ENCODE measurements at places on chromosomes 3 and 15. TPM values are rescaled to one million over a fixed set of nuclear protein-coding genes. Genes with fewer than 3 reads are reported as not detected.

DNA sequence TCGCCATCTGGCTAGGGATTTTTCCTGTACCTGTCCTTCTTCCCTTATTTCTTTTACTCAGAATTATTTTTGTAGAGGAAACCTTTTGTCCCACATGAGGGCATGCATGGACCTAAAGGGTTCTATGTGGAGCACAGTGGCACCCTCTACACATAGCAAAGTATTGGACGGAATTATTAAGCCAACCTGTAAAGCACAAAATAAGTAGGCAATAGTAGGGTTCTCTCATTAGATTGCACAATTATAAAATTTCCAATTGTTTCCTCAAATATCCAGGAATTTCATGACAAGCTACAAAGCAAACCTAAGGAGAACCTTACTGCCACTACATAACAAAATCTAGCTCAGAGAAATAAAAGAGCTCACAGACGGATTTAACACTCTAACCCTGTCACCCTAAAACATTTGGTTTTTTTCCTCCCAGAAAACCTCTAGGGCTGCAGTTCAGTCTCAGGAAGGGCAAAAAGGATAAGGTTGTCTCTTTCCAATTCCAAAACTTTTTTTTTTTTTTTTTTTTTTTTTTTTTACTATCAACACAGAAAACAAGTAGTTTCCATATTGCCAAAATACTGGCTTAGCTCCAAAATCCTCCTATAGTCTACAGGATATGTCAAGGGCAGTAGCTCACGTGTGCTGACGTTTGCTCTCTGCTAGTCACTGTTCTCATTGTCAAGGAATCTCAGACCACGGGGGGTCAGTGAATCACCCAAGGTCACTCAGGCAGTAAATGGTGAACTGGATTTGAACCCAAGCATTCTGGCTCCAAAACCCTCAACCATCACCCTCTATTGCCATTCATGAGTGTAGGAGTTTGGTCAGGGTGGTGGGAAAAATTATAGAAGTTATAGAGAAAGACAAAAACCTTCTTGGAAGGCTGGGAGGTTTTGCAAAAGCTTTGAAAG, 52.3 kb downstream of the NCEH1 start:
- peaks cover 11% of the 10 kb centered on the region for H3K4me1 ChIP-seq
- no peaks in the 10 kb centered on the region for H3K27me3 ChIP-seq
- no peaks in the 10 kb centered on the region for H3K36me3 ChIP-seq
- no peak for DNase-seq
- H3K27ac ChIP-seq, result peak overlapping the region; percentile 60
- no peak overlapping the region for H3K4me3 ChIP-seq

DNA sequence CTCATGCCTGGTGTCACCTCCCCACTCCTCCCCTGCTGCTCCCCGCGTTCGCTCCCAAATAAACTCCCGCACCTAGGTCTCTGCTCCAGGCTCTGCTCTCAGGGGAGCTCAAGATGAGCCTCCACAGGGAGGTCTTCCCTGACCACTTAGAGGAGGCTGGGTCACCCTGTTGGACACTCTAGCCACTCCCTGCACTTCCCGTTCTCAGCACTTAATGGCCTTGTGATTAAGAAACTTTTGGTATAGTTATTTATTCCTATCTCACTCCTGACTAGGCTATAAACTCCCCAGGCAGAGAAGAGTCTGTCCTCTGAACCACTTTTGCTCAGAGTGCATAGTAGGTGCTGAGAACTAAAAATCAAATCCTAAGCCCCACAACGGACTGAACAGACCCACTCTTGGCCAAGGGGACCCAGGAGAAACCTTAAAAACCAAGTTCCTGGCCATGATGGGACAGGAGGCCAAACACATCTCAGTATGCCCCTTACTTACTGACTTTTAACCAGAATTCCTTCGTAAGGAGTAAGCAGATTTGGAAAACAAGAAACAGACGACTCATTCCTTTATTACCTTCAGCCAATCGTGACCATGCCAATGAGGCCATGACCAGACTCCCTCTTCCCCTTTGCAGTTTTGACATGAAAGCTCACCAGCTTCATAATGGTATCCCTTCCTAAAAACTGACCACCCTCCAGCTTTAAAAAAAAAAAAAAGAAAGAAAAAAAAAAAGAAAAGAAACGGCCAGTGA, 69.0 kb upstream of the HRH1 start:
- no peak overlapping the region for H3K4me3 ChIP-seq
- H3K4me1 ChIP-seq, result no peaks in the 10 kb centered on the region
- H3K27ac ChIP-seq, result no peak overlapping the region
- DNase-seq, result no peak
- H3K36me3 ChIP-seq, result no peaks in the 10 kb centered on the region

The PEAK1 gene
- total RNA-seq, result 91.8 TPM

DNA sequence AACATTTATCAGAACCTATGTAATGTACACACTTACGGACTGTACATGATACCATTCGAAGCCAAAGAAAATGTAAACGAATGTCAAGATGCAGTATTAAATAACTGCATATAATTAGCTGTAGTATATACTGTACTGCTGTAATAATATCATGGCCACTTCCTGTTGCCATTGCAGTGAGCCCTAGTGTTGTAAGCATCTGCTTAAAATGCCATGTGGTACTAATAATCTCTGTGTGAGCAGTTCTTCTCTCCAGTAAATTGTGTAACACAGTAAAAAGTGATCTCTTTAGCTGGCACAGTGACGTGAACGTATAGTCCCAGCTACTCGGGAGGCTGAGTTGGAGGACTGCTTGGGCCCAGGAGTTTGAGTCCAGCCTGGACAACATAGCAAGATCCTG, 8.6 kb downstream of the SPG11 start:
- no peak overlapping the region for H3K4me3 ChIP-seq
- H3K36me3 ChIP-seq, result peaks cover 36% of the 10 kb centered on the region
- DNase-seq, result no peak
- H3K27me3 ChIP-seq, result no peaks in the 10 kb centered on the region
- H3K27ac ChIP-seq, result no peak overlapping the region
- no peaks in the 10 kb centered on the region for H3K4me1 ChIP-seq

The HIGD2B gene
- not detected for total RNA-seq

The EDEM1 gene
- total RNA-seq, result 26.0 TPM

DNA sequence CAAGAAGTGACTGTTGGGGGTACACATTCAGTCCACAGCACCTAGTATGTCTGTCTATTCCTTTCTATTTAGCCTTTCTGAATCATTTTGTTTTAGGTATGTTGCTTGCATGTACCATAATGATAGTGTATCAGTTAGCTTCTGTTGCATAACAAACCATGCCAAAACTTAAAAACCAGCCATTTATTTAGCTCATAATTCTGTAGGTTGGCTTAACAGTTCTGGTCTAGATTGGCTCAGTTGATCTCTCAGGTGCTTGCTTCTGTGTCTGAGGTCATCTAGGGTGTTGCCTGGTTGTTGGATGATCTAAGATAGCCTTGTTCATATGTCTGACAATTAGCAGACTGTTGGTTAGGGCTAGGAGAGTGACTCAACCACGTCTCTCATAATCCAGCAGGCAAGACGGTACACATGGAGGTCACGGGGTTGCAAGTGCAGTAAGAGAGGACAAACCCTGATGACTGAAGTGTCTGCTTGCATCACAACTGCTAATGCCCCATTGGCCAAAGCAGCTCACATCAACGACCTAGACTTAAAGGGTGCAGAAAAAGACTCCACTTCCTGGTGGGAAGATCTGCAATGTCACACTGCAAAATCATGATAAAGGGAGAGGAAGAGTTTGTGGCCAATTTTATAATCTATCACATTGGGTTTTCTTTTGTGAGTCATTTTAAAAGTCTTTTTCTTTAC, 6.8 kb upstream of the PDCD6IP start:
- DNase-seq, result no peak
- H3K36me3 ChIP-seq, result no peaks in the 10 kb centered on the region
- H3K4me1 ChIP-seq, result peaks cover 7% of the 10 kb centered on the region
- no peak overlapping the region for H3K27ac ChIP-seq

DNA sequence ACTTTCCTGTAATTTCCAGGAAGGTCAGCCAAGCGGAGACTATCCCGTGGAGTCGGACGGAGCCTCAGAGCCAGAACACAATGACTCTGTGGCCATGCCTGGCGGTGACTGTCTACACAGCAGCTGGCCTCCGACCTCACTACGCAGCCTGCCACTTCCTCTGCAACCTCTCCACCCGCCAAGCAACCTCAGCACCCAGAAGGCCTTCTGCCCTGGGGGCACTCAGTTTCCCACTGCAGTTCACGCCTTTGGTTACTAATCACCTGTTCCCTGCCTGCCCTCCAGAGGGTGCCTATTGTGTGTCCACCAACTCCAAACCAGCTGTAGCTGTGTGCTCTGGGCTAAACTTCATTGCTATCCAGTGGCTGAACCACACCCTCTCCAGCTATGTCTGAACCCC, 44.0 kb downstream of the TM2D3 start:
- DNase-seq, result no peak

DNA sequence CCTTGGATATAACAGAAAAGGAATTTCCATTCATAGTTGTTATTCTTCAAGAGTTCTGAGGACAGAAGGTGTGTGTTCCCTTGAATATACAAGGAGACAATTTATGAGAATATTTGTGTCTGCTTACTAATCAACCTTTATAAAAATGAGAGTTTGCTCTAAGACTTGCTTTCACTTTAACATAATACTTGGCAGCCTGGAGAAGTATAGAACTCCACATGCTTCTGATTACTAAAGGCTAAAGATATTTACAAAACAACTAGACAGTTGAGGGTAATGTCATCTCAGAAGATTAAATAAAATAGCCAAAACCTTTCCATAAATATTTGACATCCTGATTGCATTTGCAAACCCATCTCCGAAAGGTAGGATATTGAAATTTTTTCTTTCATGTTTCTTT, 727.1 kb upstream of the NAALADL2 start:
- peak overlapping the region; percentile 64 for H3K27ac ChIP-seq
- DNase-seq, result no peak
- no peak overlapping the region for H3K4me3 ChIP-seq
- H3K4me1 ChIP-seq, result peaks cover 29% of the 10 kb centered on the region

DNA sequence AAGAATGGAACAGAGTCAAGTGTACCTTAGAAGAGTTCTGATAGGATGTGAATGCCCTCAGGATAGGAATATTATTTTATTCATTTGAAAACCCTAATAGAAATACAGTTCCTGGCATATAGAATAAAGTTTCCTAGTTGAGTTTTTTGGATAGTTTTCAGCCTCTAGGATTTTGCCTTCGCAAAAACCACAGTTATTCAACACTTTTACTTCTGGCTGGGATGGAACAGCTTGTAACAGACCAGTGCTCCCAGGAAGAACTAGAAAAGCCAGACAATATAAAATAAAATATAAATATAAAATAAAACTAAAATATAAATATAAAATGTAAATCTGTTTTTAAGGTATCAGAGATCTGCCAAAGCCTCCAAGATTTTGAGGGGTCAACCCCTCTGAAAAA, 27.5 kb upstream of the RARB start:
- no peak overlapping the region for H3K27ac ChIP-seq
- H3K27me3 ChIP-seq, result no peaks in the 10 kb centered on the region
- H3K4me1 ChIP-seq, result peaks cover 18% of the 10 kb centered on the region
- no peak overlapping the region for H3K4me3 ChIP-seq

- H3K4me1 ChIP-seq, result peaks cover 32% of the 10 kb centered on the region
- no peak for DNase-seq
- peaks cover 13% of the 10 kb centered on the region for H3K27me3 ChIP-seq
- no peak overlapping the region for H3K4me3 ChIP-seq
- H3K27ac ChIP-seq, result no peak overlapping the region
Observed at GRCh38 chr15:67031331-67031730, 34.1 kb upstream of the SMAD3 start.

The SI gene
- total RNA-seq, result not detected

GRCh38 chr15:59587085-59587826, 24.3 kb upstream of the GCNT3 start:
- H3K36me3 ChIP-seq, result no peaks in the 10 kb centered on the region
- peaks cover 1% of the 10 kb centered on the region for H3K27me3 ChIP-seq
- H3K4me3 ChIP-seq, result no peak overlapping the region
- H3K27ac ChIP-seq, result no peak overlapping the region

The GORASP1 gene
- total RNA-seq, result 70.8 TPM

DNA sequence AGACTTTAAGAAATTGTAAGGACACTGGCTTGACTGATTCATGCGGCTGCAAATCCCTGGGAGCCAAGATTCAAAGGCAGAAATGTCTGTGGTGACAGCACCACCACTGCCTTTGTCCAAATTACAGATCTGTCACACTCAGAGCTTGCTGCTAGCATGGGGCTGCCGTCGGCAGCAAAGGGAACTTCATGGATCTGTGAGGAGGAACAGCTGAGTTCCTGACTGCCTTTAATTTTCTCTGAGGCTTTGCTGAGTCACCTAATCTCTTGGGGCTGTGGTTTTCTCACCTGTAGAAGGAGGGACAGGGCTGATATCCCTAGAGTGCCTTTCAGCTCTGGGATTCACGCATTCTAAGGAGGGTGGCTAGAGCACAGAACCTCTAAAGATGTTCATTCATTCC, 4.1 kb upstream of the PAK6 start:
- H3K4me1 ChIP-seq, result peaks cover 11% of the 10 kb centered on the region
- no peak overlapping the region for H3K27ac ChIP-seq
- DNase-seq, result no peak

GRCh38 chr3:129595544-129596193, 10.8 kb downstream of the PLXND1 start:
- peak overlapping the region; percentile 39 for H3K27ac ChIP-seq
- no peaks in the 10 kb centered on the region for H3K36me3 ChIP-seq
- no peak for DNase-seq
- peaks cover 61% of the 10 kb centered on the region for H3K4me1 ChIP-seq
- H3K4me3 ChIP-seq, result no peak overlapping the region

The TM4SF4 gene
- total RNA-seq, result 0.34 TPM

The OPA1 gene
- 58.7 TPM for total RNA-seq

GRCh38 chr15:100175406-100176114, 166.2 kb downstream of the ADAMTS17 start:
- no peaks in the 10 kb centered on the region for H3K27me3 ChIP-seq
- DNase-seq, result no peak
- H3K4me3 ChIP-seq, result no peak overlapping the region
- H3K27ac ChIP-seq, result peak overlapping the region; percentile 5

The GHSR gene
- not detected for total RNA-seq

The OTOL1 gene
- total RNA-seq, result not detected

DNA sequence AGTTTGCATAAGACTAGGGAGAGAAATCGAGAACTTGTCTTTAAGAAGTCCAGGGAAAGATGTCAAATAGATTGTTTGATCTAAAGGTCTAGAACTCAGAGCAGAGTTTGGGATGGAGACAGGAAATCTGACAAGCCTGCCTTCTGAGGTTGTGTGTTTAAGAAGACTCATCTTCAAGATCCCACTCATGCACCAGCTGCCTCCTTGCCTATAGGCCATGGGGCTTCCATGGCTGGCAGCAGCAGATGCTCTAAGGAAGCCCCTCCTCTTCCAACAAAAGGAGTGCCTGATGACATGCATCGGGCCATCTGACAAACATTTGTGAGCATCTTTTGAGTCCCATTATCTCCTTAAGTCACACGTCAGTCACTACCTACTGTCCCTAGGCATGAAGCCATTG, 47.4 kb downstream of the WNT5A start:
- H3K4me1 ChIP-seq, result no peaks in the 10 kb centered on the region
- H3K27ac ChIP-seq, result no peak overlapping the region
- no peak for DNase-seq

- no peak for DNase-seq
- H3K36me3 ChIP-seq, result peaks cover 8% of the 10 kb centered on the region
- H3K4me3 ChIP-seq, result no peak overlapping the region
- no peak overlapping the region for H3K27ac ChIP-seq
Observed at GRCh38 chr3:170914690-170915089, 6.3 kb upstream of the EIF5A2 start.

- H3K27ac ChIP-seq, result no peak overlapping the region
- H3K4me3 ChIP-seq, result no peak overlapping the region
- H3K36me3 ChIP-seq, result no peaks in the 10 kb centered on the region
- no peaks in the 10 kb centered on the region for H3K27me3 ChIP-seq
- no peak for DNase-seq
Observed at GRCh38 chr3:171058058-171058457, 31.5 kb upstream of the SLC2A2 start.
